ENCODE measurements at places on chromosomes 7 and 10.

GRCh38 chr10:117248750-117249465 is 8.0 kb downstream of the SLC18A2 start:
- DNase-seq, result no peak

DNA sequence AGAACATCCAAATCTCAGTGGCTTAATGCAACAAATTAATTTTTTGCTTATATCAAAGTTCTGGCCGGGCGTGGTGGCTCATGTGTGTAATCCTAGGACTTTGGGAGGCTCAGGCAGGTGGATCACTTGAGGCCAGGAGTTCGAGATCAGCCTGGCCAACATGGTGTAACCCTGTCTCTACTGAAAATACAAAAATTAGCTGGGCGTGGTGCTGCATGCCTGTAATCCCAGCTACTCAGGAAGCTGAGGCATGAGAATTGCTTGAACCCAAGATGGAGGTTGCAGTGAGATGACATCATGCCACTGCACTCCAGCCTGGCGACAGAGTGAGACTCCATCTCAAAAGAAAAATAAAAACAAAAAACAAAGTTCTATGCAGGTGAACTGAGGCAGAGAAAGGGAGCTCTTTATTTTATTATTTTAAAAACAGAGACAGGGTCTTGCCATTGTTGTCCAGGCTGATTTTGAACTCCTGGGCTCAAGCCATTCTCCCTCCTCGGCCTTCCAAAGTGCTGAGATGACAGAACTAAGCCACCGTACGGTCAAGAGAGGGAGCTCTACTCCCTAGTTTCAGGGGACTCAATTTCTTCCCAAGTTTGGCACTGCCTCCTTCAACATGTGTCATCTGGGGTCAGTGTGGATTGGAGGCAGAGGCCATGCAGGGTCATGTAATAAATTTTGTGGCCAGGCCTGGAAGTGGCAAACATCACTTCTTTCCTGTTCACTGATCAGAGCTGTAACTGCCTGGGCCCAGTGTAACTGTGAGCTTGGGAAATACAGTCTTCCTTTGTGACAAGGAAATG is 2.4 kb downstream of the ADCK2 start:
- no peak for DNase-seq

- DNase-seq, result no peak
Observed at GRCh38 chr7:139572704-139573385, 49.4 kb downstream of the CLEC2L start.

DNA sequence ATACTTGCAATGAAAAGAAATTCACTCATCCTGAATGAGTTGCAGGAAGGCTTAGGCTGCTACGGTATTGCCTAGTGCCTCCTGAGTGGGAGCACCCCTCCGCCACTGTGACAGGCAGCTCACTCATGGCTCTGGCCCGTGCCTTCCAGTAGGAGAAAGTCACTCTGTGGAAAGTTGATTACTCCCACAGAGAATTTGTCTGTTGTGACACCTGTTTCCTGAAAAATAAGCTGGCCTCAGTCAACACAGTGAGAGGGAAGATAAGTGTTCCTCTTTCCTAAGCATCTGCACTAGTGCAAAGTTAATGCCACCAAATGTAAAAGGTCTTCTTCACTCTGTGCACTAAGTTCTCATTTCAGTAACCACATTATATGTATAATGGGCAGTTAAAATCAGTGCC is 158.8 kb upstream of the INHBA start:
- DNase-seq, result no peak

DNA sequence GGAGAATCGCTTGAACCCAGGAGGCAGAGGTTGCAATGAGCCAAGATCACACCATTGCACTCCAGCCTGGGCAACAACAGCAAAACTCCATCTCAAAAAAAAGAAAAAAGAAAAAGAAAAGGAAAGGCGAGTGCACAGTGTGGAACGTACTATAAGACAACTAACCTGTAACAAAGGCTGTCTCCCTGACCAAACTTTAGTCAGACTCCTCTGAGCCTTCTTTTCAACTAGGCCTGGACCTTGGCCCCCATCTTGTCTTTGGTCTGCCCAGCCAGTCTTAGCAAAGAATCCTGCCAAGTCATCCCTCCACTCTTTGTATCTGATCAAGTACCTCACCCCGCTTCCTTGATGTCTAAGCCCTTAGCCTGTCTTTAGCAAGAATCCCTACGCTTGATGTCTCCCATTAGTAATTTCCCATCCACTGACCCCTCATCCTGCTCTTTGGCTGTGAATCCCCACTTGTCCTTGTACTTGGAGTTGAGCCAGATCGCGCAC is 68.9 kb upstream of the KDM7A start:
- DNase-seq, result no peak

All from stimulated activated CD8-positive, alpha-beta memory T cell treated with anti-CD3 and anti-CD28 coated beads, Interleukin-15, amount 100 ng/mL, for 24 hours (primary cell).